NCI-H748 treated with DMSO at 0.1 percent for 48 hours (cell line): ENCODE measurements at places on chromosomes 5 and 9.

DNA sequence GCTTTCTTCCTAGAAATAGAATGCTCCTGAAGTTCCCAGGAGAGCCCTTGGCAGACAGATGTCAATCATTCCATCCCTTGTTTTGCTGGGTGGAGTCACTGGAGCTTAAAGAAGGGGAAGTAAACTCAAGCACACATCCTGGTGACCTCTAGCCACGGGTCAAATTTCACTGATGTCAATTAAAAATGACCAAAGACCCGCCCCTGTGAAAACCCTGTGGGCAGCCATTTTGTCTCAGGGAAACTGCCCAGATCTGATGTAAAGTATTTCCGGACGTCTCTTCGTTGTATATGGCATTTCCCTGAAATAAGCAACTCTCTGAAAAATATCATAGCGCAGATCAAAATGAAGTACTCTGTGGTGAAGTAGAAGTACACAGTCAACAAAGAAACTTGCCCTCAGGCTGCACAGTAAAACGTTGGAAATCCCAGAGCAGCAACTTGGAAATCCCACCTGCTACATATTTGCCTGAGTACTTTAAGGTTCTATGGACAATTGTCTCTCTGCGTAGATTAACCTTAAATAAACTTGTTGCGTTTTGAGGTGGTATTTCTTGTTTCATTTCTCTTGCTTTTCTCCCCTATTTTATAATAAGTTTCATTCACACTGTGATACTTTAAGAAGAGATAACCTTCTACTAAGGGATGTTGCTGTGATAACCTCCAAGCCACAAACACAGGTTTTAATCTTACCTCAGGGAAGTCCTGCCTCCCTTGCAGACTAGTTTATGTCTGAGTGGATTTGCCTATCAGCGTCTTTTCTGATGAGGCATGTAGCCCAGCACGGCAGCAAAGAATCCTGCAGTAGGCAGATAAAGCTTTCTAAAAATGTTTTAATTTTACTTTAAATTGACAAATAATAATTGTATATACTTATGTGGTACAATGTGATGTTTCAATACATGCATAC is 60.9 kb upstream of the PIP5K1B start:
- no peak for DNase-seq

DNA sequence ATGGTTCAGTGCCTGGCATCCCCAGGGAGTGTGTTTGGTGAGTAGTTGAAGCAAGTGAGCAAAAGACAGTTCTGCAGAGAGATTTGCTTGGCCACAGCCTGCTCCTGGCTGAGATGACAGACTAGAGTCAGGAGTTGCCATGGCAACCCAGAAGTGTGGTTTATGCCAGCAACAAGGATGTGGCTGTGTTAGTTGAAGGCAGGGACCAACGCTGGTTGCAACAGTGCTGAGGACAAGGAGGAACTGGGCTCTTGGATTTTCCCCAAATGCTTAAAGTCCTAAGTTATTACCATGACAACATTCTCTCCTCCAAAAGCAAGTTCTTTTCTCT is 2.7 kb downstream of the NXNL2 start:
- DNase-seq: peak; percentile 21

DNA sequence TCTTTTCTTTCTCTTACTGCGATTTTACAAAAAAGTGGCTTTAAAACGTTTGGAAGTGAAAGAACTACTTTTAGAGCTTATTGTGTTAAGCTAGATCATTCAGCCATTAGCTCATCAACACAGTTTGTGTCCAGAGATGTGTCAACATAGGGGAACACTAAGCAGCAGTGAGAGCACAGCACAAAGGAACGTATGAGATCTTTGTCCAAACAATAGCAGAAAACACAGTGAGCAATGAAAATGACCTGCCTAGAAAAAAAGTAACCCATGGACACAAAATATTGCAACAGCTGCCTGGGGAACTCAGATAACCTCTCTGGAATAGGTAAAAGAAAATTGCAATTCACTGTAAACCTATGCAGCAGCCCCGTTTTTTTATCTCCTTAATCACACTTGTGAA is 372.5 kb downstream of the ARHGEF28 start:
- peak; percentile 65 for DNase-seq

DNA sequence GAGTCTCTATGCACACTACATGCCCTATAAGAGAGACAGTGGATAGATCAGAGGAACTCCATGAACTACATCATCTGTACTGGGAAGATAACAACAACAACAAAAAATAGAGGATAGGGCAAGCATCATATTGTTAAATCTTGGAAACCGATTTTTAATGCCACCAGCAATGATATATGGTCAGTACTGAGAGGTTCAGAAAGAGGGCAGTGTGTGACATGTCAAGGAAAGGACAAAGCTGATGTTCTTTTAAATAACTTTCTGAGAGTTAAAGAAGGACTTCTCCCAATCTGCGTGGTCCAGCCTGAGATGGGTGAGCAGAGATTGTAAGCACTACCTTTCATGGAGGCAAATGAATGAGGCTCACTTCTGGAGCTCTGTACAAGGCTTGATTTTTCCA is 62.0 kb upstream of the PHF24 start:
- DNase-seq: no peak

GRCh38 chr9:36566813-36567221 is 5.9 kb upstream of the MELK start:
- DNase-seq: no peak

- no peak for DNase-seq
These were observed 188.4 kb upstream of the ELL2 start for GRCh38 chr5:96150007-96150406.

- no peak for DNase-seq
These were observed 34.1 kb downstream of the SLC6A3 start for GRCh38 chr5:1411099-1411498.
